ENCODE measurements at places on chromosomes 3 and 15.

GRCh38 chr15:45454814-45455213 lies 67.7 kb downstream of the SLC30A4 start:
- DNase-seq = no peak

- DNase-seq = no peak
These were observed 7.4 kb upstream of the TBC1D5 start for GRCh38 chr3:17749705-17750293.

DNA sequence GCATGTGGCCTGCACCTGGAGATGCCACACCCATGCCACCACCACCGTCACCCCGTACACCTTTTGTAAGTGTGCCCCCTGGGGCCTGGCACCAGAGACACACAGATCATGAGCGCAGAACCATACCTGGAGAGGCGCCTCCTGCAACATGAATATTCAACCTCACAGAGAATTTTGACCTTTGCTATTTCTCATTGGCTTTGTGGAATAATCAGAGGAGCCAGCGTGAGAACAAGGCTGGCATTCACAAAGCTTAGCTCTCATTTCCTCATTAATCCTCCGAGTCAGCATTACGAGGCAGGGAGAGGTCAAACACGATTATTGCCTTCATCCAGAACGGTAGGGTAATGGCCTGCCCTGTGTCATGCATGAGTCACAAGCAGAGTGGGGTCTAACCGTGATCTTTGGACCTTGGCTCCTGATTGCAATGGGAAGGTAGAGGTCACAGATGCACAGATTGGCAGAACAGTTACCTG lies 73.0 kb upstream of the POMGNT2 start:
- no peak for DNase-seq

DNA sequence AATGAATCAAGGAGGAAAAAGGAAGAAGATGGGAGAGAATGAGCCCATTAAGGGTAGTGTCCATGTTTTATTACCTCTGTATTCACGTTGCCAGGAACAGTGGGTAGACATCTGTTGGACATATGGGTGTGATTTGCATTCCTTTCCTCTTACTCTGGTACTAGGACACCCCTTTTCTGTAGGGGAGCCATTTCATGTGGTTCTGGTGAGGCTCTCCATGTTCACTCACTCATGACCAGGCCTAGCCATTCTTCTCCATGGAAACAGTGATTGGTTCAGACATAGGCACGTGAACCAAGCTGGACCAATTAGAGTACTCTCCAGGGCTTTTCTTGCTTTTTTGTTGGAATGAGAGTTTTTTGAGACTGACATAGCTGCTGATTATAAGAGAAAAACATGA lies 39.6 kb upstream of the PDCD6IP start:
- no peak for DNase-seq

DNA sequence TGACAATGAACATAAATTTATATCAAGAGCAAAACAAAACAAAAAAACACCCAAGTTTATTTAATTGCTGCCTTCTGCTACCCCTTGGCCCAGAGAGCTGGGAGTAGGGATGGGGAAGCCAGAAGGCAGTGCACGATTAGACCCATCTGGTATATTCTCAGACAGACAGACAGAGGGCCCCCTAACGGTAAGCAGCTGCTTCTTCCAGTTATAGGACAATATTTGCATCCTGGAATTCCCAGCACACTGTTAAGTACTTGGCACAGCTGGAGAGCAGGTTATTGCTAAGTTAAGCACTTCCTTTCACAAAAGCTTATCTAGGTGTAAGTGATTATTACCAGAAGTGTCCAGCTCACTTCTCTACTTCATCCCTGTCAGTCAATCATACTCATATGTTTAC lies 39.3 kb downstream of the C2CD4B start:
- DNase-seq = no peak

- DNase-seq = no peak
These were observed 50.4 kb upstream of the HACD2 start for GRCh38 chr3:123635217-123635616.

GRCh38 chr3:138396752-138397410 lies 37.5 kb upstream of the ESYT3 start:
- no peak for DNase-seq

GRCh38 chr3:15527031-15527459 lies 5.5 kb upstream of the COLQ start:
- DNase-seq = peak; percentile 74

DNA sequence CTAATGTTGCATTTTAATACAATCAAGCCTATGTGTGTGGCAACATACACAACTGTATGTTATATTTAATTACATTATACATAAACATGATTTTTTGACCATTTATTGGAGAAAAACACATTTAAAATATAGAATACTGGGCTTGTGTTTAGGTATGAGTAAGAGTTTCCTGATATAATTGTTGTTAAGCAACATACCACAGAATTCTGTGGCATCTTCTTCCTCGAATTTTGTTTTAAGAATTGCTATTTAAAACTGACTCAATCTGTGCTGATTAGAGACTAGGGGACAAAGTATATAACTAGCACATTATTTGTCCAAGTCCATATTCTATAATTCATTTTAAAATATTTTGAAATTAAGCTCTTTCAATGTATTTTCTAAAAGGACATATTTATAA lies 376.8 kb upstream of the THBS1 start:
- DNase-seq = no peak

DNA sequence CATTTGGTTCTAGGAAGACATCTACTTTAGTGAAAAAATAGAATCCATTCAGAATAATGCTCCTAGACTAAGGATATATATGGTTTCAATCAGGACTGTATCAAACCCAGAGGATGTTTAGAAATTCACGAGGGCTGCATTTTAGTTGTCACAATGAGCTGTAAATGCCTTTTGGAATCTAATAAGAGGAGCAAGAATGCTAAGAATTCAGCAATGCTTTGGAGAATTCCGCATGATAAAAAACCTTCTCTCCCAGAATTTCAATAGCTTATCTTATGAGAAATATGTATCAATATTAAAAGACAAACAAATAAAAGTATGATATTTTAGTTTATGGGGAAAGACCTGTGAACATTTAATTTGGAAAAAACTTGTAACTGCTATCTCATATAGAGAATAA lies 885.1 kb downstream of the ZPLD1 start:
- DNase-seq = no peak

- no peak for DNase-seq
These were observed 13.7 kb upstream of the ABHD2 start for GRCh38 chr15:89074402-89075012.

- DNase-seq = no peak
These were observed 520.3 kb downstream of the EDEM1 start for GRCh38 chr3:5707794-5708193.

DNA sequence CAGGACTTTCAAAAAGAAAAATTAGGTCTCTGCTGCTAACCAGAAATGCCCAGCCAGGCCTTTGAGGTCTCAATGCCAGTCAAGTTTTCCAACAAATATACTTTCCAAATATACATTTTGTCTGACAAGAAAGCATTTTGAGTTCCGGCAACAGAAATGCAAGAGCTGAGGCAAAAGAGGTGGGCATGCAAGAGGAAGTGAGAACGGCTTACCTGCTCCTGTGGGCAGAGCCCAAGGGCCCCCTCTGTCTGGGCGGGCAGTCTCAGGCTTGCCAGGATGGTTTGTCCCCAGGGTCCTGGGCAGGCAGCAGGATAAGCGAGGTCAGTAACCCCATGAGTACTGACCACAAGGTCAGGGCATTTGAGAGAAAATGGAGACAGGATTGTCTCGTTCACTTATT lies 136.1 kb upstream of the TOPAZ1 start:
- no peak for DNase-seq

DNA sequence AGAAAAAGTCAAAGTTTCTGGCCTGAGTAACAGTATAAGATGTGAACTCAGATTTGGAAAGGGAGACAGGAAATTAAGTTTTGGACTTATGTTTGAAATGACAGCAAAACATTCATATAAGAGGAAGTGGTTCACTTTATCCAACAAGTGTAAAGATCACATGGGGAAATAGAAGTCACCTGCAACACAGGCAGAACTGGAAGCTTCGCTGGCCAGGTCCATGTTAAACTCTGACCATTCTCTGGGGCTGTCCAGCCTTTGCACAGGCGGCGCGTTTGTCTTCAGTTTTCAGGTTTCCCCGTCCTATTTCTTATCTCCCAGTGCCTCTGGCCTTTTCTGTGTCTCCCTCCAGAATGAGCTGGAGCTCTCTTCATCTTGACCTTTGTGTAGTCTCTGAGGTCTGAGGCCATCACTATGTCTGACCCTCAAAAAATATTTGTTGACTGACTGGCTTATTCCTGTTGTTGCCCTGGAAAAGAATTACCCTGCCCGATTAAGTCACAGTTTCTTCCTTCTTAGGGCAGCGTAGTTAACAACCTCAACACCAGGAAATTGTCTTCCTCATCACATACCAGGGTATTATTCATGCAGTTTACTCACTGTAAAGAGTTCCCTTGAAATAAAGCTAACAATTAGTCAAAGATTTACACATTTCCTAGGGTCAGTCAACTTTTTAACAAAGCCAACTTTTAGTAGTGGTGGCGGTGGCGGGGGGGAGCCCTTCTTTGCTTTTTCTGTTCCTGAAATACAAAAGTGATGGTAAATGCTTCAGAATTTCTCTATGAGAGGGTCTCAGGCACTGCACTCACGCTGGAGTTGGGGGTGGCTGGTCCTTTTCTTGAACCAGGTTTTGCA lies 959 bp upstream of the RASA2 start:
- DNase-seq = no peak

- DNase-seq = no peak
These were observed 42.5 kb downstream of the EEFSEC start for GRCh38 chr3:128195802-128196201.

GRCh38 chr3:212432-212831 lies 15.9 kb downstream of the CHL1 start:
- DNase-seq = no peak

DNA sequence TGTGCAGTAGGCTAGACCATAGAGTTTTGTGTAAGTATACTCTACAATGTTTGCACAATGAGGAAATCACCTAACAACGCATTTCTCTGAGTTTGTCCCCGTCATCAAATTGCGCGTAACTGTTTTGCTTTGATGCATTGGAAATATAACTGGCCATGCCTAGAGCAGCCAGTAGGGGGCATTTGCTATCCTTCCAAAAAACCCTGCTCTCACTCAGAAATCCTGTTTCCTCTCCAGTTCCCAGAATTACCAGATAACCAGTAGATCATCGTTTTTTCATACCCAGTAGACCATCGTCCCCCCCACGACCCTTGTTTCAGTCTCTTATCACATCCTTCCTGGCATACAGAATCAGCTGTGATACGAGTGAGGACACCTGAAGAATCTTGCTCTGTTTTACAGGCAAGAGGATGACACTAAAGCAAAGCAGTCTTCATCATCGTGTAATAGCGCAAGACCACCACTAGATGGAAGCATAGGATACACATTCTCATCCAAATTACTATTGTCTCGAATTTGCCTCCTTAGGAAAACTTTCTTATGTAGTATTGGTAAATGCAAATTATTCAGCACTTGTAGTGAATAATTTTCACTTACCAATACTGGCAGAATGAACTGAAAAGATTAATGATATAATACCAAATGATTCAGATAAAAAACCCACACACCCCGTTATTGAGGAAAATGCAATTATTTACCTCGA lies 4.4 kb upstream of the GABRR3 start:
- peak; percentile 88 for DNase-seq

GRCh38 chr3:172561897-172562640 lies 38.8 kb upstream of the TNFSF10 start:
- no peak for DNase-seq

GRCh38 chr15:84781495-84781894 lies 33.1 kb downstream of the ZNF592 start:
- DNase-seq = no peak

GRCh38 chr15:31262901-31263671 lies 63.5 kb upstream of the KLF13 start:
- DNase-seq = no peak

DNA sequence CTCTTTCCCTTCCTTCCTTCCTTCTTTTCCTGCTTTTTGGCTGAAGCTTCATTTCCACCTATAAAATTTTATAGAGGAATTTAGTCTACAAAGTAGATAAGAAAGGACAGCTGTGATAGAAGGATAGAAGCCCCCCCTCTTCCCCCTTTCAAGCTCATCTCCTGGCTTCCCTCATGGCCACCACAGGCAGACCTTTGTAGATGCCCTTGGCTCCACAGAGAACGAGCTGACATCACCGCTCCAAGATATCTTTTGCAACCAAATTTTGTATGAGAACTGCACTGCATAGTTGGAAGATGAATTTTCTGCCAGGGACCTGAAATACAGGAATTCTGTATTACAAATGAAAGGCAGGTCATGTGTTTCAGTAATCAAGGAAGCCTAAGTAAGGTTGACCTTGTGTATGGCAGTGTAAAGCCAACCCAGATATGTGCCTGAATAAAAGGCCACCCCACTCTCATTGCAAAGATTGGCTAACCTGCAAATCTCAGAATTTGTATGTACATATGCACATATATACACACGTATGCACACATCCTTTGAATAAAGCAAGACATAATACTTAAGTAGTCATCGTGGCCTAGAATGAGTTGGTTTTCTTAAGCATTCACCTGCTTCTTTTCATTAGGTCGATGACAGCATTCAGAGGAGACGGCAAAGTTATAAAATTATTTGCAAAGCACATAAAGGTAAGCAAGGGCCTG lies 57.1 kb upstream of the FILIP1L start:
- DNase-seq = no peak

GRCh38 chr3:19901918-19902317 lies 32.1 kb downstream of the EFHB start:
- no peak for DNase-seq

DNA sequence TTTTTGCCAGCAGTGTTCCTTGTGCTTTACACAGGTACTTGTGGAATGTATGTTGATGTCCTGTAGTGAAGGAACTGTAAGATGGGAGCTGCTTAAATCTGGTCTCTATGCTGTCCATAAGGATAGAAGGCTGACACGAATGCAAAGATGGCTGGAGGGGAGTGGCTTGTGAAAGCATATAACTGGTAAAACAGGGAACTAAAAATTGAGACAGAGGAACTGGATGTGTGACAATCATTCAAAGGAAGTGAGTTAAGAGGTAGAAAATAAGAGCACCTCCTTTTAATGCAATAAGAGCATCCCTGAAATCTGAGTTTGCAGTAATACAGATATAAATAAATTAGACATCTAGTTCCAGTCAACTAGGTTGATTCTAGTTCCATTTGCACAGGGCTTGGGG lies 35.2 kb downstream of the RNF13 start:
- no peak for DNase-seq

GRCh38 chr3:3447641-3448040 lies 268.1 kb upstream of the CRBN start:
- DNase-seq = no peak
